ENCODE measurements at places on chromosomes 13 and 19.

DNA sequence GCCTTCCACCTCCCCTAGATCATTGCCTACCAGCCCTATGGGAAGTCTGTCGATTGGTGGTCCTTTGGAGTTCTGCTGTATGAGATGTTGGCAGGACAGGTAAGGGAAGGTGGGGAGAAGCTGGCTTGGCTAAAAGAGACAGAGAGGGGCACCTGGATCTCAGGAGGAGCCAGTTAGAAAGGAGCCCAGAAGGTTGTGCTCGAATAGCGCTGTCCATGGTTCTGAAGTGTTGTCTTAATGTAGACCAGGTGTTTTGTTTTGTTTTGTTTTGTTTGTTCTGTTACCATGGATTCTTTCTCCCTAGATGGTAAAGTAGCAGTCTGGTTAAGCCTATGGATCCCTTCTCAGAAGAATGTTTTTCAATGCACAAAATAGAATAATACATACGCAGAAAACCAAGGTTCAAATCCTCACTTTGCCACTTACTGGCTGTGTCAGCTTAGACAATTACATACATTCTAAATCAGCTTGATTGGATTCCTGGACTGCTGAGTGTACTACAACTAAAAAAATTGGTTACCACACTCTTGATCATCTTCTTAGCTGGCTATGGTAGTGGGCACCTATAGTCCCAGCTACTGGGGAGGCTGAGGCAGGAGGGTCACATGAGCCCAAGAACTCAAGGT is 5.9 kb upstream of the CACNG7 start:
- DNase-seq: no peak

GRCh38 chr13:92806215-92806614 is 420.4 kb upstream of the GPC6 start:
- DNase-seq: no peak

DNA sequence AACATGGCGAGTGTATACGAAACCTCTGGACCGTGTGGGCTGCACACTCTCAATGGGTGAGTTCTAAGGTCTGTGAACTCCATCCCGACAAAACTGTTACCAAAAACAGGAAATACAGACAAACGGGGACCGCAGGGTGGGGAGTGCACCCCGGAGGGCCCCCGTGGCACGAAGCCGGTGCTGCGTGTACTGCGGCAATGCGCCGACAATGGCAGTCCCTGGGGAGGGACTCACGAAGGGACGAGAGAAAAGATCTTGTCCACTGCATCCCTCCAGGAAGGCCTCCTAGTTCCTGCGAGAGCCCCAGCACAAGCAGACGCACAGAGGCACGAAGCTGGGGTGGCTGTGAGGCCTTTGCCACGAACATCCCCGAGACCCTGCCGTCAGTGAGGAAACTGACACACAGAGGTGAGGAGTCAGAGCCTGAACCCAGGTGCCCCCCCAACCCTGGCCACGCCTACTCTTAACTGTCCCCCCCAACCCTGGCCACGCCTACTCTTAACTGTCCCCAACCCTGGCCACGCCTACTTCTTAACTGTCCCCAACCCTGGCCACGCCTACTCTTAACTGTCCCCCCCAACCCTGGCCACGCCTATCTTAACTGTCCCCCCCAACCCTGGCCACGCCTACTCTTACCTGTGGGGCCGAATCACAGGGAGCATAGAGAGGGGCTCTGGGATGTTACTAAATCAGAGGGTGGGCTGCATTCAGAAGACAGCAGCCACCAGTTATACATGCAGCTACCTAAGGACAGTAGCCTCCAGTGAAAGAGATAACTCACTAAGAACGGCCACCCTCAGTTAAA is 4.2 kb downstream of the MED16 start:
- DNase-seq: no peak

- DNase-seq: no peak
Measured at GRCh38 chr13:76329004-76329403, 557.2 kb downstream of the KCTD12 start.

GRCh38 chr19:53870485-53870844 is 2.8 kb downstream of the MYADM start:
- DNase-seq: no peak

- DNase-seq: no peak
Measured at GRCh38 chr13:45398877-45399276, 19.3 kb downstream of the SLC25A30 start.

DNA sequence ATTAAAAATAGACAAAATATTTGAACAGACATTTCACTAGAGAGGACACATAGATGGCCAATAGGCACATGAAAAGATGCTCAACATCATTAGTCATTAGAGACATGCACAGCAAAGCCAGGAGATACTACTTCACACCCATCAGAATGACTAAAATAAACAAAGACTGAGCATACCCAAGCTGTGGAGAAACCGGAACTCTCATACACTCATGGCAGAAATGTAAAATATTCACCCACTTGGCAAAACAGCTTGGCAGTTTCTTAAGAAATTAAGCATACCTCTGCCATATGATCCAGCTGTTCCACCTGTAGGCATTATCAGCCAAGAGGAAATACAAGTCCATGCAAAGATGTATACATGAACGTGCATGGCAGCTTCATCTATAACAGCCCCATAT is 213.4 kb downstream of the TSHZ3 start:
- DNase-seq: no peak

GRCh38 chr19:42285541-42285941 is 16.4 kb upstream of the PRR19 start:
- no peak for DNase-seq

DNA sequence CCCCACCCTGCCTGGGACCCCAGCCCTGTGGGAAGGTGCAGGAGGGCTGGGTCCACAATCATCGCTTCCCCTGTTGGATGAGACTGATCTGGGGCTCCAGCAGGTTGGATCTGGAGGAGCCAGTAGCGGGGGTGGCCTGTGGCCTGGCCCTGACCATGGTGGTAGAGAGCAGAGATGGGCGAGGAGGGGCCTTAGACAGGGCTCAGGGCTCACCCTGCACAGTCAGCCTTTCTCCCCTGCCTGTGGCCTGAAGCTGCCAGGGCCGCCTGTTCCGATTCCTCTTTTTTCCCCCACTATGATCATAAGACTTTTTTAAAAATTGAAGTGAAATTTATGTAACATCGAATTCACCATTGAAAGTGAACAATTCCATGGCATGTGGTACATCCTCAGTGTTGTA is 18.2 kb downstream of the SIN3B start:
- no peak for DNase-seq

GRCh38 chr13:71867131-71867814 is at the start of gene DACH1:
TSS of gene DACH1 (minus strand) at chr13:71867204.
- DNase-seq: no peak

- DNase-seq: no peak
Measured at GRCh38 chr13:36839281-36839680, 20.3 kb downstream of the RFXAP start.

- no peak for DNase-seq
Measured at GRCh38 chr19:1675633-1676350, 23.4 kb upstream of the TCF3 start.

DNA sequence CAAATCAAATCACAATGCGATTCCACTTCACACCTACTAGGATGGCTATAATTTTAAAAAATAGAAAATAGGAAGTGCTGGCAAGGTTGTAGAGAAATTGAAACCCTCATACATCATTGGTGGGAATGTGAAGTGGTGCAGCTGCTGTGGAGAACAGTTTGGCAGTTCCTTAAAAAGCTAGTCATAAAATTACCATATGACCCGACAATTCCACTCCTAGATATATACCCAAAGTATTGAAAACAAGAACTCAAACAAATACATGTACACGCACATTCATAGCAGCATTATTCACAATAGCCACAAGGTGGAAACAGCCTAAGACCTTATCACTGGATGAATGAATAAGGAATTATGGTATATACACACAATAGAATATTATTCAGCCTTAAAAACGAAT is 12.0 kb downstream of the HMGB1 start:
- DNase-seq: no peak

- no peak for DNase-seq
Measured at GRCh38 chr13:46686171-46686570, 110.8 kb downstream of the ESD start.

DNA sequence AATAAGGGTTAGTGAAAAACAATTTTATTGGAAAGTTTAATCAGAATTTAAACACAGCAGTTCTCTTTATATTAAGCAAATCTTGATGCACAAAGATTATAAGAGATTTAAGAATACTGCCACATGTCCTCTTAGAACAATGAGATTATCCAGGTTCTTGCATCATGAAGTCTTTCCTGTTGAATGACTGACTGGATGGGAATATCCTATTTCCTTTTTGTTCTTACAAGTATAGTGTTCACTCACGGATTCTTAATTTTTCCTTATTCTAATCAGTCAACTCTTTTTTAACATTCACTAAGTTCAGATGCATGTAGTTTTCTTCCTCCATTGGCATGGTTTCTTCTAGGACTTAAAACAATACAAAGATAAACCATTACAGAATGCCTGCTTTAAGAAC is 10.1 kb downstream of the URI1 start:
- no peak for DNase-seq

DNA sequence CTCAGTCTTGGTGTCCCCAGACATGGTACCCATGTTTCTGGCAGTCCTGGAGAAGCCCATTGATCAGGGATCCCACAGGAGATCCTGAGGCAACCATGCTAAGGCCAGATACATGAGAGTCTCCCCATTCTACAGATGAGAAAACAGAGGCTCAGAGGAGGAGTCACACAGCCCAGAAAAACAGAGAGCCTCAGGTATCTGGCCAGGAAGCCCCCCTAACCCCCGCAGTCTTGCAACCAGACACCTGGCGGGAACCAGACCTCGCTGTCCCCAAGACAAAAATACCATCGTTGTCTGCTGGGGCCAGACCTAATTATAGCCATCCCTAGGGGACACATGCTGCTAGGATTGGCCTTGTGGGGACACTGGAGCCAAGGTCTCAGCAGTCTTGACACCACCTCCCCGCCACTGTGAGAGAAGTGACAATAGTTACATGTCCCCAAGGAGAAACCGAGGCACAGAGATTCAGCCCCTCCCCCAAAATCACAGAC is 1.6 kb upstream of the PDE4C start:
- no peak for DNase-seq

GRCh38 chr19:18249834-18250233 is 23.6 kb upstream of the PDE4C start:
- no peak for DNase-seq

DNA sequence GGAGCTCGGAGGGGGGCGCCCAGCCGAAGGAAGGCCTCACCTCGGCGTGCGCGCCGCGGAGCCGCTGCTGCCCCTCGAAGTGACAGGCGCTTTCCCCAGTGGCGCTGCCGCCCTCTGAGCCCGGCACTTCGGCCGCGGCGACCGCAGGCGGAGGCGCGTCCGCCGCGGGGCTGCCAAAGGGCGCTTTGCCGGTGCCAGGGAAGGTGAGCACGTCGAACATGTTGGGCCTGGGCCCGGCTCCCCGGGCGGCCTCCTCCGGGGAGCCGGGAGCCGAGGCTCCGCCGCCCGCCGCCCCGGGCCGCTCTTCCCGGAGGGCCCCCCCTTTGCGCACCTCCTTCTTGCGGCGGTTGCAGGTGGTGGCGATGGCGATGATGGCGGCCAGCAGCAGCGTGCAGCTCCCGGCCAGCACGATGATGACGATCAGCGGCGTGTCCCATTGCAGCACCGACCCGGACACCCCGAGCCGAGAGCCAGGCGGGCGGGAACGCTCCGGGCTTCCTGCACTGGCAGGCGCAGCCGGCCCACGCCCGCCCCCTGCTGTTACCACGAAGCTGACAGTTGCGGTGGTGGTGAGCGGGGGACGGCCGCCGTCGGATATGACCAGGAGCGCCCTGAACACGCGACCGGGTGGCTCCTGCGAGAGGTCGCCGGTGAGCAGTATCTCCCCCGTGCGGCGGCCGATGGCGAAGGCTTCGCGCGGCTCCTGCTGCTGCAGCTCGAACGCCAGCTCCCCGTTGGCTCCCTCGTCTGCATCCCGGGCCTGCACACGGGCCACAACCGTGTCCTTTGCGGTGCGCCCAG is 2.5 kb downstream of the PCDH8 start:
- no peak for DNase-seq

- DNase-seq: no peak
Measured at GRCh38 chr13:112718318-112718717, 28.5 kb downstream of the ATP11A start.

DNA sequence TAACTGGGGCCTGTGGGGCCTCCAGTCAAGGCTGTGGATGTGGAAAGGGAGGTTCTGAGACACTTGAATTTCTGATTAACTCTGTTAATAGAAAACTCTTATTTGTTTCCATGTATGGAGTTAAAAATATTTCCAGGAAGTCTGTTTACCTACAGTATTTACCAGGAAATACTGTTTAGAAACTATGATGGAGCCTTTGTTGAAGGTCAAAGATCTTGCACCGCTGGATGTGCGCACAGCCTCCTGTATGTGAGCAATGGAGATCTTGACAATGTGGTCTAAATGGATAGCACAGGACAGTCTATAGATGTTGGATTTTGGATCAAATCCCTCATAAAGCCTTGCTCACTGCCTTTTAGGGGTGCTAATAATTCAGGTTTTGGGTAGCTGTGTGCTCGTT is 268.4 kb downstream of the DLEU7 start:
- DNase-seq: no peak

DNA sequence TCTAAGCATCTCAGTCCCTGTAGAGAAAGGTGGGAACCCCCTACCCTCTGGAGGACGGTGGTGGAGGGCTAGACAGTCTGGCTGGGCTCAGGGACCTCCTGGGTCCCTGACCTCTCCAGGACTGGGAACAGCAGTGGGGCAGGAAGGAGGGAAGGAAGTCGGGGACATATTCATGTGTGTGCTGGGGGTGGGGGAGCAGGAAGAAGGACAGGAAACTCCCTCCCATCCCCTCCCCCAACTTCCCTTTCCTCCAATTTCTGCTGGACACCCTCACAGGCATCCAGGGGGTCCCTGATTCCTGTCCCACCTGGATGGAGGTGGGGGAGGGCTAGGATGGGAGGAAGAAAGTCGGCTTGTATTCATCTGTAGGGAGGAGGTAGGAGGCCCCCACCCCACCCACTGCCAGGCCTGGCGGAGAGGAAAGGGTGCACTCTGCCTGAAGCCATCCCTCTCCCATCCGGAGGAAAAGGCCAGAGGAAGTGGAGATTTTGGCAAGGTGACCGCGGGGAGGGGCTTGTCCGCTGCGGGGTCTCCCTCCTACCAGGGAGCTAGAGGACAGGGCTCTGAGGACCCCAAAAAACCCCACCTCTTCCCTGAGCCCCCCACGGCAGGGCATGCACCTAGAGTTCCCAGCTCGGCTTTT is 2.3 kb downstream of the NOVA2 start:
- no peak for DNase-seq

- peak; percentile 47 for DNase-seq
Measured at GRCh38 chr19:43572171-43572588, 3.1 kb downstream of the XRCC1 start.
